ENCODE measurements at places on chromosomes 16 and 17.

- no peak for DNase-seq
Observed at GRCh38 chr17:40458851-40459482, 15.7 kb downstream of the IGFBP4 start.

DNA sequence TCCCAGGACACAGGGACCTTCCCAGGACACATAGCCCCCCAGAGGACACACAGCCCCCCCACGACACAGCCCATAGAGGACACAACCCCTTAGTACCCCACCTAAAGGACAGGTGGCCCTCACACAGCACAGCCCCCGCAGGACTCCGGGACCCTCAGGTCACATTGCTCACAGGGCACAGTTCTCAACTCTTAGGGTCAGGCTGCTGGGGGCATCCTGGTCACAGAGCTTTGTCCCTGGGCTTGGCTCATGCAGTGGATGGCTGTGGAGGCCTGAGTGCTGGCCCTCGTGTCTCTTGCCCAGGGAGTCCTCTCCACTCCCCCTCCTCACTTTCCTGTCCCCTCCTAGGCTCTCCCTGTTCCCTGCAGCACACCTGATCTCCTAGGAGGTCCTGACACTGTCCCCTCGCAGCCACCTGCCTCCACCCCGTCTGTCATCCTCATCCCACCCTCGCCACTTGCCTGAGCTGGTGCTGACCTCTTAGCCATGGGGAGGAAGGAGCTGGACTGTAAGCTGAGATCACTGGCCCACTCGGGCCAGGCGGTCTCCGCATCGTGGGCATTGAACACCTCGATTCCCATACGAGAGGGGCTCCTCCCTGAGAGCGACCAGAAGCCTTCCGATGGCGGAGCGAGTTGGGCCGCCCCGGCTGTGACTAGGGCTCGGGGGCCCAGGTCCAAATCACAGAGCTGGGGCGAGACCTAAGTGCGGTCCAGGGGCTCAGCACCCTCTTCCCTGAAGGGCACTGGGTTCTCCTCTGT is 1.4 kb upstream of the WDR45B start:
- no peak for DNase-seq

- DNase-seq, result no peak
Observed at GRCh38 chr17:4901108-4901647, 1.7 kb downstream of the CHRNE start.

GRCh38 chr17:41910701-41911391 is 7.9 kb downstream of the ACLY start:
- peak; percentile 68 for DNase-seq

DNA sequence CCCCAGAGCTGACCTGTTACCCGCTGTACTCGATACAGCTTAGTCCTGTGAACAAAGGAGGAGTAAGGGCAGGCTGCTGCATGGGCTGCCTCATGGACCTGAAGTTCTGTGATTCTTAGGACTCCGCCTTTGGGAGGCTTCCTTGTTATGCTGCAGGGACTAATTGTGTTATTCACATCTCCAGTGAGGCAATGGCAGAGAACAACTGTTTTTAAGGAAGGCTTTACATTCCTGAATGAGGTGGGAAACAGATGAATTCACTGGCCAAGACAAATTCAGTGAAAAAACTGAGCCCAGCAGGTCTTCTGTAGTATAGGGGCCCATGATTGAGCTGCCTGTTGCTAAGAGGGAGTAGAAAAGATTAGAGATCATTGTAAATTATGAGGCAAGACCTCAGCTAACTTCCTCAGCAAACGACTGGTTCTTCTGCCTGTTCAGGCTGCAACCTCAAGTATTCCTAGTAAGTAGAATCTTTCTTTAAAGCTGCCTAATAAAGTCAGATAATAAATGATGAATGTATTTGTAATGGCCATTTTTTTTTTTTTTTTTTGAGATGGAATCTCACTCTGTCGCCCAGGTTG is 26.3 kb downstream of the ADORA2B start:
- DNase-seq, result no peak

- DNase-seq, result no peak
Observed at GRCh38 chr17:22600644-22601298, 908.4 kb downstream of the KCNJ18 start.

GRCh38 chr16:50102051-50102746 is 36.4 kb downstream of the HEATR3 start:
- DNase-seq, result peak; percentile 24

DNA sequence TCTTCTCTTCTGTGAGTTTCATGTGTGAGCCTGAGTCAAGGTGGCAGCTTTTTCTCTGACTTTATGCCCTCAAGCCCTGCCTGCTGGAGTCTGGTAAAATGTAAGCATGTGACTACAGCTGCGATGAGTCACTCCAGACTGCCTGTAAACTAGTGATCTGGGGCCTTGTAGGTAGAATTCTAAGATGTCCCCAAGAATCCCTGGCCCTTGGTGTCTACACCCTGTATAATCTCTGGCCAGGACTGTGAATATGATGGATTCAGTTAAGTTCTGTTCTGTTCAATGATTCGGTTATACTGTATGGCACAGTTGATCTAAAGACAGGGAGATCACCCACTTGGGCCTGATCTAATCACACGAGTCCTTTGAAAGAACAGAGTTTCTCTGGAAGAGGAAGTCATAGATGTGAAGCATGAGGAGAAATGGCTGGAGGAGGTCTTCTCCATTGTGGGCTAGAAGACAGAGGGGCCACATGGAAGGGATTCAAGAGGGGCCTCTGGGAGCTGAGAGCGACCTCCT is 29.8 kb downstream of the PRSS54 start:
- no peak for DNase-seq

- no peak for DNase-seq
Observed at GRCh38 chr16:56851671-56852400, 13.2 kb upstream of the SLC12A3 start.

- no peak for DNase-seq
Observed at GRCh38 chr16:47058295-47059086, 85.0 kb upstream of the DNAJA2 start.

- no peak for DNase-seq
Observed at GRCh38 chr16:67534431-67534830, 5.8 kb downstream of the RIPOR1 start.

DNA sequence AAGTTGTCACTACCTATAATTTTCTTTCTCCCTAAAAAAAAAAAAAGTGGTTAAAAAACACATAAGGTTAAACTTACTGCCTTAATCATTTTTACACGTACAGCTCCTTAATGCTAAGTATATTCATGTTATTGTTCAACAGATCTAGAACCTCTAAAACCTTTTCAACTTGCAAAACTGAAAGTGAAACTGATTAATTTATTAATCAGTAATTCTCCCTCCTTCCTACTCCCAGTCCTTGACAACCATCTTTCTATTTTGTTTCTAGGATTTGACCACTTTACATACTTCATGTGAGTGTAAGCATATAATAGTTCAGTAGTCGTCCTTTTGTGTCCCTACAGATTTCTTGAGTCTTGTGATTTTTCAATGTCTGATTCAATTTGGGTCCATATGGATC is 251.4 kb upstream of the KIF2B start:
- DNase-seq, result no peak

DNA sequence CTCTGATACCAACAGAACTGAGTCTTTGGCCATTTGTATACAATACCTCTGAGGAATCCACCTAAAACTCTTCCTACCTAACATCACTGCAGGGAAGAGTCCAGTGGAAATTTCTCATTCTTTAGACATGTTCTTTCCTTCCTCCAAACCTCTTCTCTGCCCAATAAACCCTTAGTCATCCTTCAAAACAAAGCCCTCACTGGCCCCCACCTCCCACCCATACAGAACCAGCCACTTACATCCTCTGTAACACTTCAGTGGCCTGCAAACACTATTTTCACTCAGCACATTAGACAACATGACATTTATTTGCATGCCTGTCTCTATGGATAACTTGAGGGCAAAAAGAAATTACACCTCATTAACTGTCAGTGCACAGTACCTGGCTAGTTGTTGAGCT is 200.3 kb upstream of the NOG start:
- DNase-seq, result no peak

DNA sequence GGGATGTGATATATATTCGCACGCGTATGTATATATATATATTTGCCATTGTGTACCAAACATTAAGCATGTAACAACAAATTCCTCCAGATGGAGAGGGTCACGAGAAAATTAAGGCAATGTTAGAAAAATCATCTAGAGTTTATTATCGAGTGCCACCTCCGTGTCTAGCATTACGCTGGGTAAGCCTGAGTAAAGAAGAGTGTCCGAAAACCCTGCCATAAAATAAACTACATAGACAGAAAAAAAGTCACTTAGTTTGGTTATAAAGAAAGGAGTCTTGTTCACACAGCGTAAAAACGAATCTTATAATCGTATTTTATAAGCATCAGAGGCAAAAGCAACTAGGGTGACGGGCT is 644 bp upstream of the RHOT1 start:
- DNase-seq, result no peak

DNA sequence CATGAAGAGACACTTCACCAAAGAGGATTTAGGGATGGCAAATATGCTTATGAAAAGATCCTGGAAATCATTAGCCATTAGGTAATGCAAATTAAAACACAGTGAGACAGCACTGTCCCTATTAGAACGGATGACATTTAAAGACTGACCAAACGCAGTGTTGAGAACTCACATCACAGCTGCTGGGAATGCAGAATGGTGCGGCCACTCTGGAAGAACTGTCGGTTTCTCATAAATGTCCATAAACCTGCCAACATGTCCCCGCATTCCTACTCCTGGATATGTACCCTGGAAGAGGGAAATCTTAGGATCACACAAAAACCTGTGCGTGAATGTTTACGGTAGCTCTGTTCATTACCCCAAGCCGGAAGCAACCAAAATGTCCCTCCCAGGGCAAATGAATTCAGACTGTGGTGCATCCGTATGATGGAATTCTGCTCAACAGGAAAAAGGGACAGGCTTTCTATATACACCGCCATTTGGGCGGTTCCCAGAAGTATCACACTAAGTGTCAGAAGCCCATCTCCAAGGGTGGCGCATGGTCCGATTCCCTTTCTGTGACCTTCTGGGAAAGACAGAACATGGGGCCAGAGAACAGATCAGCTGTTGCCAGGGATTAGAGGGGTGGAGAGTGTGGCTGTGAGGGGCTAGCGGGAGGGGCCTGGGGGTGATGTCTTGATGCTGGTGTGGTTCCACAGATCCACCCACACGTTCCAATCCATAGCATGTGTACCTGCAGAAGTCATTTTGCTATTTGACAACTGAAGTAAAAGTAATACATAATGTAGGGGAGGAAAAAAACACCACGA is 197.2 kb upstream of the CHMP6 start:
- no peak for DNase-seq

GRCh38 chr16:72760581-72760980 is 287.3 kb downstream of the ZFHX3 start:
- no peak for DNase-seq

DNA sequence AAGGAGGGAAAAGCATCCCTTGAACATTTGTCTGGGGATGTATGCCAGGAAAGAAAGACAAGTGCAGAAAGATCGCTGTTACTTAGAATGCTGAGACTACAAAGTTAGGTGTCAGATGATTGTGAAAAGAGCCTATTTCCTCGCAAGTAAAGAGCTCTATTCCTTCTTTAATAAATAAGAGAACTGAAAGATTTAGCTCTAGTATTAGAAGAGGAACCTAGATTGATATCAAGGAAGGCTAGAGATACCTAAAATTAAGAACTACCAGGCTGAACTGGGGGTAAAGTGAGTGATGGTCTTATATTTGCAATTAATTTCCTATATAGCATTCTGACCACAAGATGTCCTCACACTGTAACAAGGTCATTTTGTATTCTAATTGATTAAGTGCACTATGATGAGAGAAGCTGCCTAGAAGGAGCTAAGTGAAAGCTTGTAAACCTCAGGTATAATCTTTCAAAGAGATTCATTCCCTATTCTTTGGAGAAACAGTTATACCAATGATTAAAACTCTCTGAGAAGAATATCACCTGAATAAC is 62.3 kb downstream of the SSH2 start:
- no peak for DNase-seq

GRCh38 chr16:12504312-12504711 is 299.4 kb downstream of the CPPED1 start:
- DNase-seq, result no peak

DNA sequence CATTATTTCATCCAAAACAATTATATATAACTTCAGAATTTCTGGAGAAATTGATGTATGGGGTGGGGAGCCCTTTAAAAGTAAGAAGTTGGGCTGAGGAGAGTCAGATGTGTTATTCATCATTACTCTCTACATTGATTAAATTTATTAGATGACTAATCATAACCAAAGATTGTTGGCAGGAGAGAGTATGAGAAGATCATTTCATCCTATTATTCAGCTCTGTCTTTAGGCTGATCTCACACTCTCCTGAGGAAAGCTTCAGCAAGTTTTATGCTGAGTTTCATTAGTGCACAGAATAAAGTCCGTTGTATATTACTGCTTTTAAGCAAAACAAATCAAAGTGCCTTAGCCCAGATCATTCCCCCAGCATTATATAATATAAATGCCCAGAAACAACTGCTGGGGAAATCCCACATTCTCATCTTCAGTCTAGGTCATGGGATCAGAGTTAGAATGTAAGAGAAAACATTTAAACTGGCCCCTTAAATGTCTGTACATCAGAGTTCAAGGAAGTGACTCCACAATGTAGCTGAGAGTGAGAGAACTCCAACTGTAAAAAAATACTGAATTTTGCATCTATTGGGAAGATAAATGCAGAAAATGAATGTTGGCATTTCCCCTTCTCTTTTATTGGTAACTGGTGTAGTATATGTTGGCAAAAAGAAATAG is 130.1 kb upstream of the HLF start:
- DNase-seq, result no peak

- no peak for DNase-seq
Observed at GRCh38 chr16:71626018-71626857, at the start of gene MARVELD3. Gene MARVELD3, plus strand, starts transcription at chr16:71626184. Its CDS starts 46 bp downstream, at chr16:71626230.

DNA sequence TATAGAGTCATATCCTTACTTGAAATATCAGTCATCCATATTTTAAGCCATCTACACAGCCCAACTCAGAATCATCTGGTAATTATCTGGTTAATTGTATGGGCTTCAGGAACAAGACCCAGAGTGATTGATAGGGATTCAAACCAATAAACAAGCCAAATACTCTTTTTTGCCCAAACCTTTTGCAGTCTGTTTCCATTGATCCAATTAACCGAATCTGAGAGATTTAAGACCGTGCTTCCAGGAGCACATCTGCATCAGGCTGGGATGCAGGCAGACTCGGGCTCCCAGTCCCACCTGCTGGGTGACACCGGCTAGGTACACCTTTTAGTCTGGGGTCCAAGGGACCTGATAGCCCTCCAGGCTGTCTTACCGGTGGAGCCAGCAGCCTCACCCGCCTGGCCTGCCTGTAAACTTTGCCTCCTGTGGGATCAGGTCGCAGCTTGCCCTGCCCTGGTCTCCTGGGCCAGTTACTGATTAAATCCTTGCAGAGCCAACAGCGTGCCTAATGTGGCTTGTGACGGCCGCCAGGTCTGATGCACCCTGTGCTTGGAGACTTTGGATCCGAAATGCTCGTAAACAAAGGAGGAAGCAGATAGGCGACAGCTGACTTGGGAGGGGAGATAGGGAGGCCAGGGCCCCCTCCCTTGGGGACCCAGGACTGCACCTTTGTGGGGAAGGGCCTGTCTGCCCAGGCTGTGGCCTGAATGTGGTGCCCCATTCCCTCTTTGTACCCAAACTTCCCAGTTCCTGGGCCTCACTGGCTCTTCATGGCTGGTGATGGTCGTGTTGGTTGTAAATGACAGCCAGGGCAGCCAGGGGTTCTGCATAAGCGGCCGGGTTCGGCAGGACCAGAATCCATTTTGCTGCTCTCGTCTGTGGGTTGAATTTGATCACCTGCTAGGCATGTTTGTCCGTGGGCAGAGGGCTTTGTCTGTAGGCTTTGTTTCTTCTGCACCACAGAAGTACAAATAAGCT is 3.8 kb downstream of the CMIP start:
- no peak for DNase-seq

GRCh38 chr16:4283939-4284338 is 11.1 kb upstream of the TFAP4 start:
- DNase-seq, result no peak

GRCh38 chr16:20300312-20301097 is 26.8 kb downstream of the GP2 start:
- DNase-seq, result no peak
